ENCODE measurements at places on chromosomes 4 and X.

GRCh38 chrX:136493011-136493410 is 4.4 kb upstream of the HTATSF1 start:
- DNase-seq = no peak

DNA sequence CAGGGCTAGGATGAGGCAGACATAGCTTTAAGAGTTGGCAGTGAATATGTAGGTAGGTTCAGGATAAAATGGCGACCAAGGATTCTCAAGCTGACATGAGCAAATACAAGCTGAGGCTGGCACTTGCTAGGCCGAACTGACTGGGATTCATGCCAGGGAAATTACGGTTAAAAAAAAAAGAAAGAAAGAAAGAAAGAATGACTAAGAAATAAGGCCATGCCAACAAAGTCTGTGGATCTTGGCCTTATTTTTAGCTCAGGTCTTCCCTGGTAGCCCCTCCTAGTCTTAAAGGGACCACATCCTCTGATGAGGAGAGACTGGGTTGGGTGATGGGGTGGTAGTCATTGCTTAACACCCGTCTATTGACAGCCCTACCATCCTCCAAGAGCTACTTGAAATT is 64.4 kb upstream of the KLHL13 start:
- DNase-seq = peak; percentile 1

- no peak for DNase-seq
Observed at GRCh38 chr4:155745984-155746383, 12.8 kb upstream of the GUCY1B1 start.

DNA sequence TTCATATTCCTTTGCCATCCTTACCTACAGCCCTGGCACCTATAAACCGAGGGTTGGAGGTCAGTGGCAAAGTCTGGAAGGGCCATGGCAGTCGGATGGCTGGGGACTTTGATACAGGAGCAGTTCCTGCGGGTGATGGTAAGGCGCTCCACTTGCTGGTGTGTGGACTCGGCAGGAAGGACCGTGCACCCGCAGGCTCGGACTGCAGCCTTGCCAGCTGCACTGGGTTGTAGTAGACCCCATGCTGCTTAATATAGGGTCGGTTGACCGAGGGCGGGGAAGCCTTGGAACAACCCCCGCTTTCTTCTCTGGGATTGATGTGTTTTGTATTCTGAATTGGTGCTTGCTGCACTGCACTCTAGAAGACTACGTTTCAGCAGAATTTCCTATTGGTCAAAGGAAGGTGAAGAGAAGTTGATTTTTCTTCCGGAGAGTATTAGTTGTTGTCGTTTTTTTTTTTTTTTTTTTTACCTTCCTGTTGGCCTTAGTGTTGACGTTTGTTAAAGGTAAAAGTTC is 638 bp downstream of the BLTP1 start:
- peak; percentile 56 for DNase-seq

DNA sequence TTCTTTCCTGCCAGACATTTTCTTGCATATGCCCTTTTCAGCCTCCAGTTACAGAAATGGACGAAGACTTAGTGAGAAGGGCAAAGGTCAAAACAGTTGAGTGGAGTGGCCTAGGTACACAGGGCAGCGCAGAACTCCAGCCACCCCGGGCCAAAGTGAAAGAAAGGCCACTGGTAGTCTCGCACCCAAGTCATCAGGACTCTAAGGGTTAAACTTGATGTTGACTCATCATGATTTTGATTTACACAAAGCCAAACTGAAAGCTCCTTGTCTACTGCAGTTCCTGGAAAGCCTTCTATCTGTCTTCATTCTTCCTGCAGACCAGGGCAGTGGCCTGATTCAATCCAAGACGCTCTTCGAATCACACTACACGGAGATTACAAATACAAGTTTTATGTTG is 2.6 kb upstream of the IL13RA1 start:
- no peak for DNase-seq

- no peak for DNase-seq
Observed at GRCh38 chr4:140686796-140687195, 69.4 kb downstream of the TBC1D9 start.

- no peak for DNase-seq
Observed at GRCh38 chr4:107292979-107293378, 256.9 kb upstream of the DKK2 start.

DNA sequence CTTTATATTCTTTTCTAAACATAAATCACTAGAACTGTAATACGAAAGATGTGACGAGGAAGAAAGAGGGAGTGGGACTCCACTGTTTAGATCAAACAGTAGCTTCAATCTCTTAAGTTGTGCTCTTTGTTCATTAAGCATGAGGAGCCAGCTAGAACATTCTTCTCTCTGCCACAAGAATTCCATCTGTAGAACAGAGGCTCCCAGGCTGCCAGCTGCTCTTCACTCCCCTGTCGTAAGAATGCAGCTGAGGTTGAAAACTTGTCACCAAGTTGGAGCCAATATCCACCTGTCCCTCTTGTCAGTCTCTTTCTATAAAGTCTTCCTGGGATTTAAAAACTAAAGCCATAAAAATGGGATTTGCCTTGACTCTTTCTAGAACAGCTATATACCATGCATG is 65.0 kb upstream of the SEC24B start:
- DNase-seq = no peak

- no peak for DNase-seq
Observed at GRCh38 chr4:8473198-8473919, 32.8 kb downstream of the TRMT44 start.

GRCh38 chr4:44446801-44447562 is 1.6 kb downstream of the KCTD8 start:
- DNase-seq = no peak

GRCh38 chr4:159171287-159171686 is 68.4 kb downstream of the RAPGEF2 start:
- DNase-seq = no peak

GRCh38 chr4:186689476-186689875 is 34.2 kb downstream of the FAT1 start:
- peak; percentile 53 for DNase-seq

- peak; percentile 77 for DNase-seq
Observed at GRCh38 chrX:54357414-54358377, at the start of gene WNK3. Gene WNK3 (minus strand): TSS chrX:54358046.

GRCh38 chr4:8922481-8922880 is 50.8 kb upstream of the HMX1 start:
- no peak for DNase-seq

DNA sequence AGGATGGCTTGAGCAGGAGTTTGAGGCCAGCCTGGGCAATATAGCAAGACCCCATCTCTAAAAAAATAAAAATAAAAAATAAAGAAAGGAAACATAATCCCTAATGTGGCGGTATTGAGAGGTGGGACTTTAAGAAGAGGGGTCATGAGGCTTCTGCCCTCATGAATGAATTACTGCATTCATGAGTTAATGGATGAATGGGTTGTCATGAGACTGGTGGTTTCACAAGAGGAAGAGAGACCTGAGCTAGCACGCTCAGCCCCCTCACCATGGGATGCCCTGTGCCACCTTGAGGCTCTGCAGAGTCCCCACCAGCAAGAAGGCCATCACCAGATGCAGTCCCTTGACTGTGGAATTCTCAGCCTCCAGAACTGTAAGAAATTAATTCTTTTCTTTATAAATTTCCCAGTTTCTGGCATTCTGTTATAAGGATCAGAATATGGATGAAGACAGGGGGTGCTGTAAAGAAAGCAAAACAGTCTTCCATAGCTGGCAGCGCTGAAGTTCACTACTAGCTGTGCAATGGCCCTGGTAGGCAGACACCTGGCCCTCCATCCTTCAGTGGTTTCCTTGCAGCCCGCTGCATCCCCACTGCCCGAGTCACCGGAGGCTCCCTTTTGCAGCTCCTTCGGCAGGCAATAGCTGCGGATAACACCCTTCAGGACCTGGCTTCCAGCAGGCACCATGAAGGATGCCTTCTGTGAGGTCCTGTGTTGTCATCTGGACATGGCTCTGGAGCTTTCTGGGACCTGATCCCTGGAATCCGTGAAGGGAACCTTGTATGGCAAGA is 44.8 kb upstream of the NSG1 start:
- DNase-seq = no peak

GRCh38 chr4:67988991-67989390 is 25.7 kb upstream of the TMPRSS11A start:
- no peak for DNase-seq

- DNase-seq = no peak
Observed at GRCh38 chr4:184574861-184575260, 74.4 kb downstream of the CASP3 start.

GRCh38 chrX:13078739-13079444 is 34.5 kb upstream of the FAM9C start:
- no peak for DNase-seq

DNA sequence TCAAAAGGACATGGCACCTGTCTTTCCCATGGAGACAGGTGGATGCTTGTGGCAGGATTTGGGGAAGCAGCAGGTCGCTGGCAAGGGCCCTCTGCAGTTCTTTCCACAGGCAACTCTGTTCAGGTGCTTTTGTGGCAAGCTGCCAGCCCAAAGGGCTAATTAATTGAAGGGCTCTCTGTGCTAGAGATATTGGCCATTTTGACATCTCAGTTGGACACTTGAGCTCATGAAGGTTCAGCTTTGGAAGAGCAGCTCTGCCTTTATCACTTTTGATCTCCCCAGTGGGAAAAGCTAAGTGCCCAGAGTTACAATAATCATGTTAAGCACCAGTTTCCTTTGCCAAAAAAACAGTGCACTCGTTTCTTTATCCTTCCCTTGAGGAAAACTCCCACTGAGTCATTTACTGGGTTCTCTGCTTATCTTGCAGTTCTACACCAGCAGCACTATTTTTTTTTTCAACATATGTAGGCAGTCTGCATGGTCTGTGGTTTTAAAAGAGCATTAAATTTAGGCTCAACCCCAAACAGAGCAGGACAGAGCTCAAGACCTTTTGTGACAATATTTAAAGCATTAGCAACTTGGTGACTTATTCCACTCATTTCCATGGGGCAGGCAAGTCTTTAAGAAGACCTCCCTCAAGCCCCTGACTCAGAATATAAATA is 336.4 kb upstream of the RASGEF1B start:
- DNase-seq = no peak

- peak; percentile 9 for DNase-seq
Observed at GRCh38 chr4:170990989-170991589, 822.1 kb upstream of the GALNTL6 start.

DNA sequence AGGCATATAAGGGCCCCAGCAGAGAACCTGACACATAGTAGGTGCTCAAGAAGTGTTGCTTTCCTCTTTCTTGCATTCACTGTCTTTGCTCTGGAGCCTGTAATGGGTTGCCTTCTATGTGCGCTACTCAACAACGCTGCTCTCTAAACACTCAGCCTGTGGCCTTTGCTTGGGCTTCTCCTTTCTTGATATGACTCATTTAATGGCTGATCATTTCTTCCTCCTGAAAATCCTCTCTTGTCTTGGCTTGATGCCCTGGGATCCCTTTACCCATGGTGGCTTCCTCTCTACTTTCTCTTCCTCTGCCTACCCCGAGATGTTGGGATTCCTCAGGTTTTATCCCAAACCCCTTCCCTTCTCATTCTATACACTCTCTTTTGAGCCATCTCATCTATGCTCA is 19.9 kb upstream of the PJA1 start:
- no peak for DNase-seq

DNA sequence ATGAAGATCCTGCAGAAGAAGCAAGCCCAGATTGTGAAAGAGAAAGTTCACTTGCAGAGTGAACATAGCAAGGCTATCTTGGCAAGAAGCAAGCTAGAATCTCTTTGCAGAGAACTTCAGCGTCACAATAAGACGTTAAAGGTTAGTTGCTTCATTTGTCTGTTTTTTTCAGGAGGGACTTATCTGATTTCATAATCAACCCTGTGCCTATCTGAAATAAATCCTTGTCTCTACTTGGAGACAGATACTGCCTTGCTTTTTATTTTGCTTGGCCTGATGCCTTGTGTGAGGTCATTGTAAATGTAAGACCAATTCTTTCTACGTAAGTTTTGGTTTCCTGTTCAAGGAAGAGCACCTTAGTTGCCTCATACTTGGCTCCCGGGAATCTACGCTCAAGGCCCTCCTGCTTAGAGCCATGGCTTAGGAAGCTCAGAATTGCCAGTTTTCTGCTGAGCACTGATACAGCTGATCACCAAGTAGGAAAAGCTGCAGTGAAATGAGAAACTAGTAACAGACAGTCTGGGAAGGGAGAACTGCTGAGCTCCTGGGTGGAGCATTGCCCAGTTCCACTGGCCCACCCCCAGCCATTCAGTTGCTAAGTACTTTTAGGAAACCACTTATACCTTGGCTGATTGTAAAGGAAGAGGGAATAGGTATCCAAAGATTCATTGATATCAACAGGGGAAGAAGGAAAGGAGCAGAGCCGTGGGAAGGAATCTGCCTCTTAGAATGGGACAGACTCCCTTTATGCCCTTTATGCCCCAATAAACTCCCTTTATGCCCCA is 41.8 kb downstream of the RBBP7 start:
- no peak for DNase-seq

- DNase-seq = no peak
Observed at GRCh38 chrX:10557166-10557565, 63.2 kb downstream of the MID1 start.

- no peak for DNase-seq
Observed at GRCh38 chr4:19146038-19146437, 1105.7 kb upstream of the SLIT2 start.

DNA sequence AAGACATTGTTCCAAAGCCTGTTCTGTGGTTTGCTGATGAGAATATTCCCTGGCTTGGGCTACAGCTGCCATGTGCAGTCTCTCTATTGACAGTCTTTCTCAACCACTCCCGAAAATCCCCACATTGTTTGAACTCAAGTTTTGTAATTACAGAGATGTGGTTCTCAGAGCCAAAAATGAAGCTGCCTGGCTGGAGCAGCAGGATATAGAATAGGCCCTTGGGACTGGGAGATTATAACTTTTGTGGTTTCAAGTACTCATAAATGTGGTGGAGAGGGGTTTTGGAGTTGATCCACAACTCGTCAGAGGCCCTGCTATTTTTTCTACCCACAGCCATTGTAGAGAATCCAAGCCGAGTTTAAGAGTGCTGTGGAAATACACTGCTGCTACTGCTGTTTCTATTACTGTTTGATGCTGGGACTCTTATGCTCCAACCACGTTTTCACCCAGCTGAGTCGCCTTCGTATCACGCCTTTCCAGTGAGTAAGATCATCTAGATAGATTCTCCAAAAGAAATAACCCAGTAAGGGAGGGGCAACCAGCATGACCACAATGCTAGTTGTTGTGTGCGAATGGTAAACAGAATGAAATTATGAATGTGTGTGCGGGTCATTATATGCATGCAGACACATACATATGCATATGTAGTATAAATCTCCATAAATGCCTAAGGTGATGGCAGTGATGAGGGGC is 57.1 kb upstream of the ATXN3L start:
- no peak for DNase-seq

DNA sequence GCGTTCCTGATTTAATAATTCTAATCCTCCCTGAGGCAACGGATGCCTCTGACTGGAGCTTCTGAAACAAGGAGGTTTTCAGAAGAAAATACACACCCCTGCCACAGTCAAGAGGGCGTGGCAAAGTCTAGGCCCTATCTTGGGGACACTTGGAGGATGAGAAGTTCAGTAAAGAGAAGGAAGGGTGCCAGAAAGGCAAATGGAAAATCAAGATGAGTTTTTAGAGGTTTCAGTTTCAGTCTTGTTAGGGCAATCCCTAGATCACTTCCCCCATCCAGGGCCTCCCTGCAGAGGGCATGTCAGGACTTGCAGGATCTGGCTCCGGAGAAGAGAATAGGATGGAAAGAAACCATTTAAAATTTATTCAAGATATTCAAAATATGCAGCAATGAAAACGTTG is 28.5 kb upstream of the FGF2 start:
- peak; percentile 43 for DNase-seq

GRCh38 chr4:120056246-120056645 is 10.4 kb downstream of the MAD2L1 start:
- no peak for DNase-seq
